T-helper 2 cell treated with Interferon-gamma antibody and Interleukin-4, amounts not matched to agents 100 ng/mL and 5 ng/mL, for 36 hours (primary cell): ENCODE measurements at places on chromosomes 3 and 15. TPM values are rescaled to one million over a fixed set of nuclear protein-coding genes. Genes with fewer than 3 reads are reported as not detected.

CCR1 gene
- total RNA-seq: 3.7 TPM in 2 replicates

NKTR gene
- total RNA-seq: 106 and 109 TPM in 2 replicates

AQP9 gene
- total RNA-seq: not detected in 2 replicates

NCKIPSD gene
- 34.1 and 37.8 TPM in 2 replicates for total RNA-seq

CCDC13 gene
- 0.45 TPM in 1 of 2 replicates, not detected in the other for total RNA-seq

ADGRG7 gene
- not detected in 2 replicates for total RNA-seq

GXYLT2 gene
- total RNA-seq: not detected in 2 replicates

MORC1 gene
- total RNA-seq: not detected in 2 replicates

ATP2B2 gene
- not detected in 2 replicates for total RNA-seq

CEP19 gene
- total RNA-seq: 5.8 and 7.6 TPM in 2 replicates

REC114 gene
- total RNA-seq: not detected in 2 replicates

SKOR1 gene
- 0.18 and 0.30 TPM in 2 replicates for total RNA-seq
